A549 (cell line): ENCODE measurements at places on chromosomes 3 and 15. TPM values are rescaled to one million over a fixed set of nuclear protein-coding genes. Genes with fewer than 3 reads are reported as not detected.
A peak's percentile ranks its signal among the peaks of the same experiment; 100 is the strongest.

The ECE2 gene
- polyA plus RNA-seq, result not detected in 3 replicates

The IMPG2 gene
- polyA plus RNA-seq, result 0.03 TPM in 3 replicates

The GHSR gene
- not detected in 3 replicates for polyA plus RNA-seq

The MYL3 gene
- polyA plus RNA-seq, result 0.25 TPM in 1 of 3 replicates, not detected in the others

The LRCH3 gene
- 12.1 to 14.2 TPM (median 12.6 TPM) in 3 replicates for polyA plus RNA-seq

The AMIGO3 gene
- polyA plus RNA-seq, result 0.13 TPM in 1 of 3 replicates, not detected in the others

The SSUH2 gene
- polyA plus RNA-seq, result 0.35 to 0.56 TPM (median 0.47 TPM) in 3 replicates

The CIP2A gene
- polyA plus RNA-seq, result 29.3 to 33.0 TPM (median 30.7 TPM) in 3 replicates

The NGLY1 gene
- polyA plus RNA-seq, result 25.2 to 27.5 TPM (median 25.4 TPM) in 3 replicates

The SLC22A13 gene
- polyA plus RNA-seq, result 0.08 to 0.16 TPM (median 0.13 TPM) in 3 replicates

The MYZAP gene
- polyA plus RNA-seq, result 1.8 to 2.6 TPM (median 2.4 TPM) in 3 replicates

The SCN11A gene
- 0.01 TPM in 1 of 3 replicates, not detected in the others for polyA plus RNA-seq

The SYNPR gene
- polyA plus RNA-seq, result not detected in 3 replicates

The OCA2 gene
- 0.16 to 0.21 TPM (median 0.17 TPM) in 3 replicates for polyA plus RNA-seq

DNA sequence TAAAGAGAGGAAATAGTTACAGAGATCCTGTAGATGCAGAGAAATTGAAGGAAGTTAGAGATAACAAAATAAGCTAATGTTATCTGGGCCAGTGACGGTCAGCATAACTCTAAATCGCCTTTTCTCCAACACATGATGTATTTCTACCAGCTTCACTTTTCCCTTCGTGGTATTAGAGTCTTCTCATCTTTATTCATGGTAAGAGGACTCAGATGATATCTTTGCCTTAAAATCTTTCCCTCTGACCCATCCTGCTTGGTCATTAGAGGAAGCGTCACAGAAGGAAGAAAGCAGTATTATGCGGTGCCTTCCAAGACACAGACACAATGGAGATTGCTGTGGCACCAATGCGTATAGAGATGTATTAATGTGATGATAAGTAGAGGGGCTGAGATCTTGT, 320.7 kb upstream of the GOLIM4 start:
- DNase-seq, result no peak

DNA sequence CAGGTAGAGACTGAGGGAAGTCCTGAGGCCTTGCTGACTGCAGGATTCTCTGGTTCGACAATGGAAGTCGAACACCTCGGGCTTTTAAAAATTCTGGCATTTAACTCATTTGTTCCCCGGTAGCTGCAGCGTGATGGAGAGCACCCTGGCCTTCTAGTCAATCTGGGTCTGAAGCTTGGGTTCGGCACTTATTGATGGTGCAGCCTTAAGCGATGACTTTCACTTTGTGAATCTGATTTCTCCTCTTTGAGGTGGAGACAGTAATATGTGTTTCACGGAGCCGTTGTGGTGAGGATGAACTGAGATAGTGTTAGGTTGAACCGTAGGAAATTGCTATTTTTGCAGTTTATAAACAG, 621 bp upstream of the PARP6 start:
- DNase-seq, result no peak

DNA sequence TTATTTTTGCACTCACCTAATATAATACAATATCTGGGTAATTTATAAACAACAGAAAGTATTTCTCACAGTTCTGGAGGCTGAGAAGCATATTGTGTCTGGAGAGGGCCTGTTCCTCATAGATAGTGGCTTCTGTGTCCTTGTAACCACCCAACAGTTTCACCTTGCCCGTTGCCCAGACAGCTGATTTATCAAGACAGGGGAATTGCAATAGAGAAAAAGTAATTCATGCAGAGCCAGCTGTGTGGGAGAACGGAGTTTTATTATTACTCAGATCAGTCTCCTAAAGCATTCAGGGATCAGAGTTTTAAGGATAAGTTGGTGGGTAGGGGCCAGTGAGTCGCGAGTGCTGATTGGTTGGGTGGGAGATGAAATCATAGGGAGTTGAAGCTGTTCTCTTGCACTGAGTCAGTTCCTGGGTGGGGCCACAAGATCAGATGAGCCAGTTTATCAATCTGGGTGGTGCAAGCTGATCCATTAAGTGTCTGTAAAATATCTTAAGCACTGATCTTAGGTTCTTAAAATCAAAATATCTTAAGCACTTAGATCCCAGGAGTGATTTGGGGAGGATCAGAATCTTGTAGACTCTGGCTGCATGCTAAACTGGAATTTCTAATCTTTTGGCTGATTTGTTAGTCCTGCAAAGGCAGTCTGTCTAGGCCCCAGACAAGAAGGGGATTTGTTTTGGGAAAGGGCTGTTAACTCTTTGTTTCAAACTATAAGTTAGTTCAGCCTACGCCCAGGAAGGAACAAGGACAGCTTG, 33.9 kb upstream of the C15orf39 start:
- DNase-seq, result no peak

- no peak for DNase-seq
Measured at GRCh38 chr3:59750391-59750790, 700.6 kb upstream of the CFAP20DC start.

GRCh38 chr3:29409409-29409808, 128.5 kb downstream of the RBMS3 start:
- DNase-seq, result no peak

- no peak for DNase-seq
Measured at GRCh38 chr3:112539825-112540650, 21.7 kb downstream of the ATG3 start.

- DNase-seq, result no peak
Measured at GRCh38 chr15:69415381-69415780, 1.2 kb downstream of the KIF23 start.

DNA sequence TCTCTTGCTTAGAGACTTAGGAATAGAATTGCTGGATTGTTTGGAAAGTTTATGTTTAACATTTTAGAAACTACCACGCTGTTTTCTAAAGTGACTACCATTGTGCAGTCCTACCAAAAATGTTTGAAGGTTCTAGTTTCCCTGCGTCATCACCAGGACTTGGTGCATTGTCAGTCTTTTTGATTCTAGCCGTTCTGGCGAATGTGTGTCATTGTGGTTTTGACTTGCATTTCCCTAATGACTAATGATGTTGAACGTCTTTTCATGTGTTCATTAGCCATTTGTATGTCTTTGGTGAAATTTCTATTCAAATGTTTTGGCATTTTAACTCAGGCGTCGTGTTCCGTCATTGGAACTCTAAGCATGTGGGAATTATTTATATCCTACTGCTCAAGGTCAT, 58.0 kb downstream of the CHD2 start:
- DNase-seq, result no peak

DNA sequence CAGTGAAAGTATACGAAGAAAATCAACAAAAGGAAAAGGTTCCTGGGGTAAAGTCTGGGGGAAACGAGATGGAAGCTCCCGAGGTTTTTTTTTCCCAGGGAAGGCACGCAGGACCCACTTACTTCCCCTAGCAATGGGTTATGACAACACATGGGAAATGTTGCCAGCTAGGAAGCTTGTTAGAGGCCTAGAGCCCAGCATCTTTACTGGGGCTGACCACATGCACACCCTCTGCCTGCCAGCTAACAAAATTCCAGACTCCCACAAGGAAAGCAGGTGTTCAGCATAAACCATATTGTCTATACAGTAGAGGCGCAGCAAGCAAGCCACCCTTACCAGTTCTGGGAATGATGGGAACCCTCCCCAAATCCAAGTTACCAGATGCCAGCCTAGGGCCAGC, 258.8 kb upstream of the NR2E3 start:
- no peak for DNase-seq

GRCh38 chr3:11285471-11285870, 13.3 kb downstream of the ATG7 start:
- DNase-seq, result no peak

DNA sequence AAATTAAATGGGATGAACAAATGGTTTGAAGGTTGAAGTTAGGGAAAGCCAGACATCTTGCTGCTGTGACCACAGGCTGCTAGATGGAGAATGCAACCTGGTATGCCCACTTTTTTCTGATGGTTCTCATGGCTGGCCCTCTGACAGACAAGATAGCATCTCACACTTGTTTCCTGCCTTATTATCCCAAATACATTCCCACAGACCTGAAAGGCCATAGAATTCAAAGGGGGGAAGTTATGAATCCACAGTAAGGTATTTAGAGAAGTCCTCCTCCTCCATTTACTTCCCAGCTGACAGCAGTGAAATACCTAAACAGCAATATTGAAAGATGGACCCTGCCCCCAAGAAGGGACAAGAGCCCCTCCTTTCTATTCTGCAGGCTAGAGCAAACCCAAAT, 32.4 kb downstream of the LEO1 start:
- no peak for DNase-seq

DNA sequence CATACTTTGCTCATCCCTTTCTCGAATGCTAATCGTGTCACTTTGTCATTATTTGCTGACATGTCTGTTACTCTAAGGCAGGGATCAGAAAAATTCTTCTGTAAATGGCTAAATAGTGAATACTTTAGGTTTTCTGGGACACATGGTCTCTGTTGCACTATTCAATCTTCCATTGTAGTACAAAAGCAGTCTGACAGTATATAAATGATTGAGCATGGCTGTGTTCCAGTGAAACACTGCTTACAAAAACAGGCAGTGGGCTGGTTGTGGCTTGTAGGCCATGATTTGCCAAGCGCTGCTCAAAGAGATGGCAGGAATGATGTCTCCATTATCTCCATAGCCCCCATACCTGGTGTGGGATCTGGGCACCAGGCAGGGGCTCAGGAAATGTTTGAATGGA, 45.6 kb downstream of the TMEM266 start:
- no peak for DNase-seq

GRCh38 chr15:40454904-40455391, 14.2 kb downstream of the BAHD1 start:
- DNase-seq, result no peak

- no peak for DNase-seq
Measured at GRCh38 chr3:108218811-108219210, 3.4 kb downstream of the IFT57 start.

GRCh38 chr3:160577556-160578195, 12.3 kb upstream of the KPNA4 start:
- DNase-seq, result peak; percentile 39

- no peak for DNase-seq
Measured at GRCh38 chr3:49901366-49902339, 2.0 kb downstream of the MST1R start.

DNA sequence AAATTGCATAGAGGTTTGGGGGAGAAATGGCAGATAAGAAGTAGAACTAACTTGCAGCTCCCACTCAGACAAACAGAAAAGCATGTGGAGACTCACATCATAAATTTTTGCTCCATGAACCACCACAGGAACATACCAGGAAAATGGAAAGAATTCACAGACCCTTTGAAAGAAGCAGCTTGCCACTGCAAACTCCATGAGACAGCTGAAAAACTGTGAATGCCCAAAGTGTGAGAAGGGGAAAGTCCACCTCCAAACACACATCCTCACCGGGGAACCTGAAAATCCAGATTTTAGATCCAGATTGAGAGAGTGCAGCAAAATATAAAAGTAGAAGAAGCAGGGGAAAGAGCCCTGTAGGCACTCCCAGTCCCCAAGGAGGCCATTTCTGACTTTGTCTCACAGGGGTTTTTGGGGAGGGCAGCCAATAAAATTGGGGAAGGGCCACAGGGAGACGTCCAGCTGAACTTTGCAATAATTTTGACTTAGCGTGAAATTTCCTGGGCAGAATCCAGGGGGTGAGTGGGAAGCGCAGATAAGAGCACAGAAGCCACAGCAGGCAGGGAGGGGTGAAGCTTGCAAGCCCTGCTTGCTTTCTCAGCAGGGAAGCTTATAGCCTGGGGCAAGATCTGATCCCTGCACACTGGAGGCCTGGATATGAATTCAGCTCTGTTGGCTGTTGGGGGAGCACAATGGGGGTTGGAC, 183.4 kb upstream of the UBE2E2 start:
- DNase-seq, result no peak

DNA sequence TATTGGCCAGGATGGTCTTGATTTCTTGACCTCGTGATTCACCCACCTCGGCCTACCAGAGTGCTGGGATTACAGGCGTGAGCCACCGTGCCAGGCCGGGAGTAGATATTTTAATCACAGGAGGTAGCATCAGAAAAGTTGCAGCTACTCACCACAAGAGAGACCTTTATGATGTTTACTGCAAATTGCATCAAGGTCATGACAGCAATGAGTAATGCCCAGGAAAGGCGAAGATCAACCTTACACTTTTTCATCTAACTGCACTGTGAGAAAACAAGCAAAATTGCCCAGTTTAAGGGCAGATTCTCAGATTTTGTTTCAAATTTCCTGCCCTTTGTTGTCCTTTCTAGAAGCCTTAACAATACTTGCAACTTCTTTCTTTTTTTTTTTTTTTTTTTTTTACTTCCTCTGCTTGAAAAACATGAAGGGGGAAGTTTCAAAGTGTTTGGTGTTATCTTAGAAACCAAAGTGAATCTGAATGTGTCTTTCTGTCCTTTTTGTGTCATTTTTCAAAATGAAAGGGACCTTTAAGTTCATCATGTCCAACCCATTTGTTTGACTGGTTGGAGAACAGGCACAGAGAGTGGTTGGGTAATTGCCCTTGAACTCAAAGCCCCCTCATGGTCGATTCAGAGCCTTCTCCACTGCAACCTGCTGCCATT, 25.0 kb downstream of the TGFBR2 start:
- DNase-seq, result peak; percentile 41

- no peak for DNase-seq
Measured at GRCh38 chr15:45169608-45170480, 17.9 kb downstream of the SHF start.

GRCh38 chr3:60188803-60189202, 1062.4 kb downstream of the FHIT start:
- no peak for DNase-seq

DNA sequence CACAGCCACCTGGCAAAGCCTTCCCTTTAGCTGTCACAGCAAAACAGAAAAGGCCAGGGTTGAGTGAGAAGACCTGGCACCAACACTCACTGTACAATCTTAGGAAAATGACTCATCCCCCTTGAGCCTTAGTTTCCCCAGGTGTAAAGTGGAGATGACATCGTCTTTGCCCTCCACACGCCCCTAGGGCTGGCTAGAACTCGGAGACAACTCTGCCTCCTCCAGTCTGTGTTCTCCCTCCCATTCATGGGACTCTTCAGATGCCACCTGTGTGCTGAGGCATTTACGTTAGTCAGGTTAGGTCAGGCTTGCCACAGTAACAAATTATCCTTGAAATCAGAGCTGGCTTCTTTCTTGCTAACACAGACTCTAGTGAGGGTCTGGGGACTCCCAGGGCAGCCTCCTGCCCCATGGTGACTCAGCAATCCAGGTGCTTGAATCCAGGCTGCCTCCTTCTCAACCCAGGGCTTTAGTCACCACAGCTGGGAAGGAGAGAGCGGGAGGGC, 252.6 kb downstream of the PLCL2 start:
- no peak for DNase-seq

DNA sequence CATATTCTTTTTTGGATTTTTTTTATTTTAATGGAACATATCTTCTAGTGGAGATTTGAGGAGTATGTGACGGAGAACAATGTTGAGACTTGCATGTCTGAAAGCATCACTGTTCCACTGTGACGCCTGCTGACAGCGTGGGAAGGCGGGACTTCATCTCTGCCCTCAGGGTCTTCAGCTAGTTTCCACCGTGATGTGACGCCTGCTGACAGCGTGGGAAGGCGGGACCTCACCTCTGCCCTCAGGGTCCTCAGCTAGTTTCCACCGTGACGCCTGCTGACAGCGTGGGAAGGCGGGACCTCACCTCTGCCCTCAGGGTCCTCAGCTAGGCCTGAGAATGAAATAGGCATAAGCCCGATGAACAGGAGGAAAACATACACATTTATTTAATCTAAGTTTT, 70.7 kb downstream of the LMLN start:
- no peak for DNase-seq
